ENCODE measurements at places on chromosomes 2 and 18. TPM values are rescaled to one million over a fixed set of nuclear protein-coding genes. Genes with fewer than 3 reads are reported as not detected.

Gene RAD51AP2
- total RNA-seq, result under 0.01 TPM

Gene ALPG
- not detected for total RNA-seq

Gene CKAP2L
- not detected for total RNA-seq

Gene ZNF396
- 4.3 TPM for total RNA-seq

Gene XRCC5
- total RNA-seq, result 188 TPM

Gene RFTN2
- 21.1 TPM for total RNA-seq

Gene PSD4
- total RNA-seq, result 40.3 TPM

Gene CPO
- total RNA-seq, result 0.66 TPM

Gene TRIM43
- total RNA-seq, result not detected

Gene UPP2
- total RNA-seq, result 0.16 TPM

All from breast epithelium (tissue), 4 donors.